Stimulated activated CD4-positive, alpha-beta T cell treated with anti-CD3 and anti-CD28 coated beads, Interleukin-12 subunit alpha, Interleukin-12 subunit beta, amount 100 ng/mL, for 48 hours (primary cell): ENCODE measurements at places on chromosomes 1 and 21.
A peak's percentile ranks its signal among the peaks of the same experiment; 100 is the strongest.

- no peak for DNase-seq
These were observed 121.9 kb downstream of the MAB21L3 start for GRCh38 chr1:116232989-116233514.

DNA sequence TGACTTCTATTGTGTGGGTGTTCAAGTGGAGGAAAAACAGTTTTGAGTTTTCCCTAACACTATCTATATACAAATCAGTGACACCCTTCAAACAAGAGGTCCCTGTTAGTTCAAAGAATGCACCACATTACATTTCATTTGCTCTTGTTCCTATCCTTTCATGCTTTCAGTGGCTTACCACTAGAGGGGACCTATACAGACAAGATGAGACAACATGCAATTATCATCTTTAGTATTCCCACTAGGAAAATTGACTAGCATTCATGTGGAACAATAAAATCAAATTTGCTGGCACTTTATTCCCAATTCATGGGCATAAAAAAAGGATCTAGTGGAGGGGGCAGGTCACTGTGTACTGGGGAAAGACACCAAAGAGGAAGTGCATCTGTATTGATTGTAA, 13.3 kb upstream of the SIPA1L2 start:
- no peak for DNase-seq

GRCh38 chr1:110850627-110851026, 22.3 kb upstream of the CD53 start:
- DNase-seq: no peak

GRCh38 chr1:20322081-20322824, 31.6 kb downstream of the VWA5B1 start:
- no peak for DNase-seq

DNA sequence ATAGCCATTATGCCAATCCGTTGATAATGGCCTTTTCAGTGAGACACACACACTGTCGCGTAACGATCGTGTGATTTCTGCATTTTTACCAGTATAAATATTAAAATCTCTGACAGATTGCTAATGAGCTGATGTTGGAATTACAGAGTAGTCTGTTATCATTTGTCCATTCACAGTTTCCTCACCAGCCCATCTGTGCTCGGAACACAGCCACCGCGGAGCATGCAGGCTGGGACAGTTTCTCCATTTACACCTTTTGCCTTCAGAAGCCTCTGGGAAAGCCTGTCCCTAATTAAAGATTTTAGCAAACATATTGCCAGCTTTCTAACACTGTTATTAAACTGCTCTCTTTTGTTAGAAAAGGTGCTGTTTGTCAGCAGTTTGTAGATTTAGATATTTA, 82.2 kb upstream of the BARHL2 start:
- DNase-seq: no peak

DNA sequence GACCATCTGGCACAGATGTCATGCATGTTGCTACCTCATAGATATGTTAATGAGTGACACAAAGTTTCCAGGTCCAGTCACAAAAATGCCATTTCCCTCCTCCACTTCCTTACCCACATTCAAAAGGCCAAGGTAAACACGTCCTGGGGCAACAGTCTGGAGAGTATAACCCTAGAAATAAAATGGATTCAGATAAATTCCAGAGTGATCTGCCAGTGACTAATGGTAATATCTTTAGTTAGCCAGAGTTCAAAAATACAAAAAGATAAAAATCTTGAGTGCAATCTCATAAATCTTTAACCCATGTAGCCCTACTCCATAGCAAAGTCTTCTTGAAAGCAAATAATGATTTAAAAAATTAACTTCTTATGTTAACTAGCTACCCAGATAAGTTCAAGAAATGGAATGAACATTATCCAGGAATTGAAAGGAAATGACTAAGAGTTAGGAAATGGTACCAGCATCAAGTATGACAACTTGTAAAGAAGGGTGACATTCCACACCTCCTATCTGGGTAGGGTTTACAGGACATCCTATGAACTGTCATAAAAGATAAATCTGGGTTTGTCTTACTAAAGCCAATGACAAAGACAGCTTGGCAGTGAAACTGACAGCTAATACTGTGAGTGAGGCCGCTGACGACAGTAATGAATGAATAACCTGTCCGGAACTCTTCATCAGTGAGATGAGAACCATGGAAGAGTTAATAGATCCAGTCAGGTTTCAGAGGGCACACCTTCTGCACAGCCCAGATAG, 18.1 kb downstream of the RGS2 start:
- no peak for DNase-seq

- DNase-seq: no peak
These were observed 16.2 kb downstream of the ACTRT2 start for GRCh38 chr1:3037281-3038040.

- DNase-seq: no peak
These were observed 1.7 kb downstream of the RHOU start for GRCh38 chr1:228736844-228737445.

- no peak for DNase-seq
These were observed 185.2 kb downstream of the FAF1 start for GRCh38 chr1:50774759-50775351.

GRCh38 chr1:161046605-161047228, 940 bp upstream of the USF1 start:
- no peak for DNase-seq

GRCh38 chr1:87644579-87645190, 316.0 kb downstream of the LMO4 start:
- no peak for DNase-seq

DNA sequence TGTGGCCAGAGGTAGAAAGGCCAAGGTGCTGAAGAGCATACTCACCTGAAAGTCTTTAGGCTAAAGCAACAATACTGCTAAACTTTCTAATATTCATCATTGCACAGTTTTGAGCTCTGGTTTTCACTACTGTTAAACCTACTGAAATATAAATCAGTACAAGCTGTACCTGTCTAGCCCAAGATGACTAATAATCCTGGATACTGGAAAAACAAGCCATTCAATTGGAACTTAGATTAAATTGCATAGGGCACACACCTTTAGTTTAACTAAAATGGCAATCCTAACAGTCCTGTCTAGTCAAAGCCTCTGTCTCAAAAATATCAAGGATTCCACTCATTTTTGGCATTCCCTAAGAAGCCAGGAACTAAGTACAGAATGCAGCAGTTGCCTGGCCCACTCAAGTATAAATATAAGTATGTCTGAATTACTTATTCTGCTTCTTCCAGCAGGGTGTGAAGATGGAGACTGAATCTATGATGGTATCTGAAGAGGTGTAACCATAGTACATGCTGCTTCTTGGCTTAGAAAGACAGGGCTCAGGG, 3.1 kb downstream of the CHML start:
- DNase-seq: no peak

GRCh38 chr1:58496042-58496441, 50.5 kb downstream of the OMA1 start:
- no peak for DNase-seq

DNA sequence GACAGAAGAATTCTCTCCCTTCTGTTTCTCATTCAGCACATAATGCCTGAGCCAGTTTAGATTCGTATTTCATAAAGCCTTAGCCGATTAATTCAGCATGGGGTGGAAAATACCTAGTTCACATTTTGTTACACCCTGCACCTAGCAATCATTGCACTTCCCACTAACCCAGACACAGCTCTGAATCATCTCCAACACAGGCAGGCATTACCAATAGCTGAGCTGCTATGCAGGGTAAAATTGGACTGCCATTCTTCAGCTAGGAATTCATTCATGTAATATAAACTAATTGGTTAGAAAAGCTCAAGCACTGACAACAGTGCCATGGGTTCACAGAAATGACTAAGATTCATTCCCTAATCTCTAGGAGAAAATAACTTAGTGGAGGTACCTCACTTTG, 26.9 kb upstream of the NKAIN1 start:
- no peak for DNase-seq

GRCh38 chr21:44732956-44733355, 21.6 kb upstream of the TSPEAR start:
- no peak for DNase-seq

DNA sequence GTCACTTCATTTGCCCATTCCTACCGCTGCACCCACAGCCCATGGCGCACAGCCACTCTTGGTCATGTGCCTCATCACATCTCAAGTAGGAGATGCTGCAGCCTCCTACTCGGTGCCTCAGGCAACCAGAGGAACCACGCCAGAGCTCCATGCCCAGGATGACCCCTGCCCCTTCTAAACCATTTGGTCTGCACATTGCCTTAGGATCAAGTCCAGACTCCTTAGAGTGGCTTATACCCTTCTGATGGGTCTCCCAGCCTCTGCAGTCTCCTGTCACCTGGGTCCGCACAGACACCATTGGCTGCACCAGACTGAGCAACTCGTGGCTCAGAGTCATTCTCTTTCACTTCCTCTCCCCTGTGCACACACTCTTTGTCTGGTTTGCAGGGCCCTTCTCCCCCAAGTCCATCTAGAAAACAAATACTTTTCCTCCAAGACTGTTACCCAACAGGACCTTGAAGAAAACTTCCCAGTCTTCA, 2.2 kb upstream of the ADORA3 start:
- no peak for DNase-seq

- no peak for DNase-seq
These were observed 53.8 kb downstream of the SYNJ1 start for GRCh38 chr21:32674038-32674437.

DNA sequence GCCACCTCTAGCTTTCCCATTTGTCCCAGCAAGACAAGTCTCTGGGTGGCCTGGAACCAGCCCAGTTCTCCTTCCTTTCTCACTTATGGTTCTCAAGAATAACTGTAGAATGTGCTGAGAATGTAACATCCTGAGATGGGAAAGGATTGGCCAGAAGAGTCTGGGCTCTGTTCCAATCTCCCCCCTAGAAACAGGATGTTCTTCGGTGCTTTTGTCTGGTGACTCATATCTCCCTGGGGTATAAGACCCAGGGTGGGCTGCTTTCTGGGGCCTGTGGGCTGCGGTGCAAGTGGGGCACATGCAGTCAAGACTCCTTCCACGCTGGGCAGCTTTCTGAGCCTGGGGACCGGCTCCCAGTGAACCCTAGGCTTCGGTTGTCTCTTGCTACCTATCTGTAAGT, 251.2 kb upstream of the POU3F1 start:
- no peak for DNase-seq

- no peak for DNase-seq
These were observed 574.0 kb downstream of the KCNT2 start for GRCh38 chr1:196034080-196034706.

GRCh38 chr1:12081648-12082396, 18.7 kb downstream of the TNFRSF8 start:
- no peak for DNase-seq

- DNase-seq: peak; percentile 44
These were observed 479.3 kb upstream of the RUNX1 start for GRCh38 chr21:35528116-35529042.

DNA sequence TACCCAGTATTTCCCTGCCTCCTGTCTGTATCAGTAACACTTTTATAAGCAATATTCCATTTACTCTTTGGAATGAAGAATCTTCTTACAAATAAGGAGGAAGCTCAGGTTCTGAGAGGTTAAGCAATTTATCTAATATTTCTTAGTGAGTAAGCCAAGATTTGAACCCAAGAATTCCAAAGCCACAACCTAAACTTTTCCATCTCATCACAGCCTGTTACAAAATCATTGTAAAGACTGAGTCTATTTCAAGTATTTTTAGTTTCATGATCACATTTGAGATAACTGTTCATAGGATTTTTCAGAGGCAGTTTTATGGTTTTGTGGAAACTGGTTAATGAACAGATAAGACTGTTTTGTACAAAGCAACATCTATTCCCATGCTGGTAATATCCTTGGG, 29.8 kb upstream of the HHAT start:
- DNase-seq: no peak

DNA sequence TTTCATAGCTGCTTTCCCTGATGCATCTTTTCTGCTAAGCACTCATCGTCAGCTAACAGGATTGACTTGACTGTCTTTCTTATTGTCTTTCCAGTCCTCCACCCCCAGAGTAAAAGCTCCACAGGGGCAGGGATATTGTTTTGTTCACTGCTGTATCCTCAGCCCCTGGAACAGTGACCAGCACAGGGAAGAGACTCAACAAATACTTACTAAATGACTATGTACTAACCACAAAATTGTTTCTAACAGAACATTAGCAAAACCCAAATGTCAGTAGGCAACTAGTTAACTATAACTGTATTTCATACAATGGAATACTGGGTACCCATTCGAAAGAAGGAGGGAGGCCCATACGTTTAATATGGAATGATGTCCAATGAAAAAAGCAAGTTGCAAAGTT, 53.0 kb downstream of the BCAR3 start:
- no peak for DNase-seq

DNA sequence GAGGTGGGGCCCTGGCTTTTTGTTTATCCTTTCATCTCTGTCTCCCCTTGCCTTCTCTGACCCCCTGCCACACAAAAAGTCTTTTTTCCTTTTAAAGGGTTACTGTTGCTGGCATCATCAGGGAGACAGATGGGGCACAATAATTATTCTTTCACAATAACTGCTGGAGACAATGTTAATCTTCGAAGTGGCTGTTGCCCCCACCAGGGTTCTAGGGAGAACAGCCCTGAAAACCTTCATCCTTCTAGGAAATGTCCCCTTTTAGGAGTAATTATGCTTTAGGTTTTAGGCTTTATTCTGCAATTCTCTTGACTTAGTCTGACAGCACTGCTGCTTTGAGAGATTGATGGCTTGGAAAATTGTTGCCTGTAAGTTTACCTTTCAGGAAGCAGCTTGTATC, 150.0 kb downstream of the NOS1AP start:
- DNase-seq: no peak

- no peak for DNase-seq
These were observed 28.4 kb upstream of the TMEM125 start for GRCh38 chr1:43241413-43241836.

DNA sequence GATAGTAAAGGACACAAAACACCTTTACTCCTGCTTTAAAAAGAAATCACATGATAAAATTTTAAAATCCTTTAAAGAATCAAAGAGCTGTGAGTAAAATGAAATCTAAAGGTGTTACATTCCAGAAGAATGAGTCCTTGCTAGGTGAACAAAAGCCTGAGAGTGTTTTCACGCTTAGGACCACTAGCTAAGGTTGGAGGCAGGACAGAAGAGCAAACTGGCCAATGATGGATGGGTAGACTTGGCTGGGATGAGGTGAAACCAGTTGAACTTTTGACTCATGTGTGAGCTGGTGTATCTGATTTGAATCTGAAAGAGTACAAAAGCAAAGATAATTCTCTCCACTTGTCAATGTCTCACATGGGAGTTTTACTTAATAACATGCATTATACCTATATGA, 35.1 kb downstream of the CATSPERE start:
- no peak for DNase-seq

GRCh38 chr1:200150721-200151120, 123.2 kb downstream of the NR5A2 start:
- peak; percentile 15 for DNase-seq

DNA sequence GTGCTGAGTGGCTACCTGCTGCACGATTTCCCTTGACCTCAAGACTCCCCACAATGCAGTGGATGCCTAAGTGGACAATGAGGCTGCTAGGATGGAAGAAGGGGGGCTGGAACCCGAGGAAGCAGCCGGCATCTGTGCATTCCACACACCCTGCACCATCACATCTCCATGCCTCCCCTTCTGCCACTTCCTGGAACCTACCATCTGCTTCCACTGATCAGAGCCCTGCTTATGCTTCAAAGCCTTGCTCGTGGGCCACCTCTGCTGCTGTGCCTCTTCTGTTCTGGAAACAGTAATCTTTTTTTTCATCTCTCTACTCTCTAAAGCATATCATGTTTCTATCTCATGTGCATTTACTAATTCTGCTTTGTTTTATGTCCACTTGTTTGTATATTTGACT, 66.2 kb upstream of the WDR26 start:
- DNase-seq: no peak
